ENCODE measurements at places on chromosomes 5 and 9.

- no peak for DNase-seq
Measured at GRCh38 chr5:32692036-32692746, 18.9 kb upstream of the NPR3 start.

DNA sequence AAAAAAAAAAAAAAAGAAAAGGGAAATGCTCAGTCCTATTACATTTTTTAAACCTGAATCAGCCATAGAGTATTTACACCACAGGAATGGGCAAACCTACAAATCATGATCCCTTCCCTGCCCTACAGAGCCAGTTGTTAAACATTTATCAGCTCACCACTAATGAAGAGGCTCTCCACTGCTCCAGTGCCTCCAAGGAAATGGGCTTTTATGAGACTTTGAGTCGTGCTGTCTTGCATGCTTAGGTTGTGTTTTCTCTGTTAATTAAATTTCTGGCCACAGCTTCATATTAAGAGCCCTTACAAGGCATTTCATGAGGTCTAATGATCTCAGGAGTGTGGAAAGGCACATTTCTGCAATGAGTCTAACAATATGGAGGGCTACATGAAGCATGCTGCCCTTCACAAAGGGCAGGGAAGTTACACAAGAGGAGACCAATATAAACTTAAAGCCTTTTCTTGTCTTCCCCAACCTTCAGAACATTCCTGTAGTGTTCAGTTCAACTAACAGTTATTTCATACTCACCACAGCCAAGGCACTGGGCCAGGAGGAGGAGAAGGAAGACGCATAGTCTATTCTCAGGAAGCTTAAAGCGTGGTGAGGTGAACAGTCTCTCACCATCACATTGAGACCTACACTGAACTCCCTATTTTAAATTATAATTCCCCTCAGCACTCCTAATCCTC lies 140.1 kb upstream of the ABCA1 start:
- DNase-seq: no peak

DNA sequence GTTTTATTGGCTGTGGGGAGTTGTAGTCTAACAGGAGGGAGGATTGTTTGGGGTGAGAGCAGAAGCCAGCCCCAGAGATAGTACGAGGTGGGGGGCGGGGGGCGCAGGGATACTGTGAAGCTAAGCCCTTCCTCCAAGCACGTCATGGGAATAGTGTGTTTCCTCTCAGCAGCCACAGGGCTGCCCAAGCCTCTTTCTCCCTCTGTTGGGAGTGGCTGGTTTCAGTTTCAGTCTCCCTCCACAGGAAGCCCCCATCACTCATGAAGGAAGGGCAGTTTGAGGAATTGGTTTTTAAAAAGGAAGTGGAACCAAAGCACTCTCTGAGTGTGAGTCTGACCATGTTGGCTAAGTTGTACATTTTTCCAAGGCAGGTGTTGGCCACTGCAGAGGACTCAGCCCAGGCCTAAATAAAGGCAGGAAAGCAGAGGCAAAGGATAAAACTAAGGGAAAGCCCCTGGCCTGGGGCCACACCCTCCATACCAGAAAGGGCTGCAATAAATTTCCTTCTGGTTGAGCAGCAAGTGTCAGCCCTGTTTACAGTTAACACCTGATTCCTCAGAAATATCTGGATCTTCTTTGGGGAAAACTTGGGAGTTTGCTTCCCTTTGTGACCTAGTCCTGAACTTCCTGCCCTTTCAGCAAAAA lies 3.2 kb downstream of the RAB24 start:
- peak; percentile 49 for DNase-seq

GRCh38 chr5:2755681-2756171 lies 4.2 kb upstream of the IRX2 start:
- DNase-seq: no peak

DNA sequence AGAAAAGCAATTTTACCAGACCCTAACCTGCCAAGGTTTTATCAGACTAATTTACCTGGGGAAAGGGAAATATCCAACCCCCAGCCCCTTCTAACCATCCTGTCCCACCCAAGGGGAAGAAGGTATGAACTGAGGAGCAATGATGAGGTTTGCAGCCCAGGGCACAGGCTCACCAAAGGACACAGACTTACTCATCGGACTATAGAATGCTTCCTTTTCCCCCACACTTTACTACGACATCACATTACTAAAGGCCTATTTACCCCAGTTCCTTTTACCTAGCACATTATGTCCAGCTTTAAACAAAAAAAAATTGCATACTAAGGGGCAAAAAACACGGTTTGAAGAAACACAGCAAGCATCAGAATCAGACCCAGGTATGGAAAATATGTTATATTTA lies 94.1 kb upstream of the FST start:
- no peak for DNase-seq

DNA sequence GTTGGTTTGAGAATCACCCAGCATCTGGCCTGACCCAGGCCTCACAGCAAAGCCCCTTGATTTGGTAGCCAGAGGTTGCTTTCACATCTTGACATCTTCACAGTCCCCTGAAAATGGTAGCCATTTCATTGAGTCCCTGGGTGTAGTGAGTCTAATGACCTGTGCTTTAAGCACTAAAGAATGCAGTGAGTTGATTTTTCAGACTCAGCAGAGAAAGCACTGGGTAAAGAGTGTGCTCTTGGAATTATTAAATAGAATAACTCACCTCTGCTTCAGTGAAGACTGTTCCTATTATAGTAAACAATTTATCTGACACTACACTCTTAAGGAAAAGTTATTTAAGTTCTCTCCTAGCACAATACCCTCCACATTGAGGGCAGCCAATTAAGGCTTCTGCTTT lies 56.2 kb downstream of the PTCD2 start:
- no peak for DNase-seq

DNA sequence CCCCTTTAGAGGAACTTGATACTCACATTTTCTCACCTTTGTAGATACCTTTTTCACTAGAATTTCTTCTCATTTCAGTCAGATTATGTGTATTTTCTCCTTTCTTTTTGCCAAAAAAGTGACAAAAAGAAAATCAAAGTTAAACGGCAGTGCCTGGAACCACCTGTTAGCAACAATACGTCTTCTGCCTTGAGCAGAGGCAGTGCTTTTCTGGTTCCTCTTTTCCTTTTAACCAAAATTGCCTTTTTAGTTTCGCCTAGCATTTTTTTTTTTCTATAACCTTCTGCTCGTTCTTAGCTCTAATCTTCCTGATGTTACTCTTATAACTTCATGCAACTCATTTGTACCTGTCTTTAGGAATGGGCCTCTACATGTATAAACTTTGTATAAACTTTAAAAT lies 26.1 kb downstream of the SMIM32 start:
- DNase-seq: no peak

DNA sequence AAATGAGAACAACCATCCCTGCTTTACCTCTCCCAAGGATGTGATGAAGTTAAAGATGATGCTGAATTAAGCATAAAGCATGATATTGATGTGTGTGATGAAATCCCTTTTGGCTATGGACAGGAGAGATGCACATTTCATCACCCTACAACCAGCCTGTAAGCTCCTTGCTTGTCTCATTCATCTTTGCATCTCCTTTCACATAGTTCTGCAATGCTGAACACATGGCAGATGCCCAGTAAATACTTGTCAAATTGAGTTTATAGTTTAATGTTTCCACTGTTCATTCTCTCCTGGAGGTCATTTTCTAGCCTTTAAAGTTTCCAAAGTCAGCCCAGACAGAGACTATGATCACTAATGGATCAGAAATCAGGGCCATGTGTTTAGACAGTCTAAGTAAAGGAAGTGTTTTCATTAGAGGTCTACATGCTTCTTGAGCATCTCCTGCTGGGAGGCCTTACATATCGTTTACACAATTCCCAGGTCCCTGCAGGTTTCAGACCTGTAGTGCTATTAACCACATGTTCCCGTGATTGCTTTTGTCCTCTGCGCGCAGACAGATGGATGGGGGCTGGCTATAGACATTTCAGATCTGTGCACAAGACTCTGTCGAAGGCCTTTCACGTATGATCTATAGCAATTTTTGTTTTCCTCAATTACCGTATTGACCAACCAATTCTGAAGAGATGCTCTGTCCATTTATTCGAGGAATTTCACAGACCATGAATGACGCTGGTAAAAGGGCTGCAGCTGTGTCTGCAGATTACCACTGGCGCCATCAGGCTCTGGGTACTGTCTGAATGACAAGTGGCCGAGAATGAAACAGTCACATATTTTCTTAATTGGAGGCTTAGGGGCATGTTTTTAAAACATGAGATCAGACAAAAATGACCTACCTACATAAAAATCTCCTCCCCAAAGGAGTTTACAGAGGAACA lies 49.0 kb upstream of the CKMT2 start:
- no peak for DNase-seq

GRCh38 chr9:78725503-78725902 lies 428.6 kb downstream of the PSAT1 start:
- no peak for DNase-seq

- DNase-seq: no peak
Measured at GRCh38 chr9:96486386-96487028, 36.5 kb downstream of the HABP4 start.

DNA sequence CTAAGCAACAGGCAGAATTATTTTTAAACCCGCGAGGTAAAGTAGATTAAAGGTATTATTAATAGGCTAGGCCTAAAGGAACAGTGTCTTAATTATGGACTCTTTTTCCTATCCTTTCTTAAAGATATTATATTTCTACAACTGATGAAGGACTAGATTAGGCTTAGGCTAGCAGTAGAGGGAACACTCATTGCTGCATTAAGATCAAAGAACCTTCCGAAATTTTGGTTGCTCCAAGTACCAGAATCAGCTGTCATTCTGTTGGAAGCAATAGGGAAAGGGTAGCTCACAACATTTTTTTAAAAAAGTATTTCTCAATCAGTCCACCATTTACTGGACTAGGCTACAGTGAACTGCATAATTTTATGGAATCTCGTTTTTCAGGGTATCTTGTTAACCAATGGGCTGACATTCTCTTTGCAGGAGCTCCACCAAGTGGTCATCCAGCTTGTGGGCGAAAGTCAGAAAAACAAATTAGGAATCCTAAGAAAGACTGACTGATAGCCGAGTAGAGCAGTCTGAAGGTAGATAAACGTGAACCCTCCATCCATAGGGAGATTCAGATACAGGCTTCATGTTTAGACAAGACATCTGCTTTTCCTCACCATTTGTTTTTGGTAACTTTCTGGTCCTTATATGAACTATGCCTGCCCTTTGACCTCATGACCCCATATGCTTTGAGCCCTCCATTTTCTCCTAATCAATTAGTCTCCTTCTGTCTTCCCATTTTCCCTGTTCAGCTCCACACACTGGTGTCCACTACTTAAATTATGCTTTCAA lies 103.6 kb upstream of the CHD1 start:
- DNase-seq: no peak

DNA sequence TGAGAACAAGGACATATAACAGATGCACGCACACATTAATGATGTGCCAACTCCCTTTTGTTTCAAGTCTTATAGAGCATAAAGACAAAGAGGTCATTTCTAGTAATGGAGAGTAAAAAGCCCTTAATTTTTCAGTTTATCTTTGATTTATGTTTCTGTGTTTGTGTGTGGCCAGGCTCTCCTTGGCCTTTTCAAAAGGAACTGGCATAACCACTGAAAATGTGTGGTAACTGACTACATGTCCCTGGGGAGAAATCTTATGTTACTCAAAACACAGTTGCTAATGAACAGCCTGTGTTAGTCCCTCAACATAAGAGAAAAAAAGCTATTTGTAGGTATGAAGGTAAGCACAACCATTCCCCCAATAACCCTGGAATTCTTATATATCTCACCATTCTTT lies 47.6 kb upstream of the SHOC1 start:
- no peak for DNase-seq

DNA sequence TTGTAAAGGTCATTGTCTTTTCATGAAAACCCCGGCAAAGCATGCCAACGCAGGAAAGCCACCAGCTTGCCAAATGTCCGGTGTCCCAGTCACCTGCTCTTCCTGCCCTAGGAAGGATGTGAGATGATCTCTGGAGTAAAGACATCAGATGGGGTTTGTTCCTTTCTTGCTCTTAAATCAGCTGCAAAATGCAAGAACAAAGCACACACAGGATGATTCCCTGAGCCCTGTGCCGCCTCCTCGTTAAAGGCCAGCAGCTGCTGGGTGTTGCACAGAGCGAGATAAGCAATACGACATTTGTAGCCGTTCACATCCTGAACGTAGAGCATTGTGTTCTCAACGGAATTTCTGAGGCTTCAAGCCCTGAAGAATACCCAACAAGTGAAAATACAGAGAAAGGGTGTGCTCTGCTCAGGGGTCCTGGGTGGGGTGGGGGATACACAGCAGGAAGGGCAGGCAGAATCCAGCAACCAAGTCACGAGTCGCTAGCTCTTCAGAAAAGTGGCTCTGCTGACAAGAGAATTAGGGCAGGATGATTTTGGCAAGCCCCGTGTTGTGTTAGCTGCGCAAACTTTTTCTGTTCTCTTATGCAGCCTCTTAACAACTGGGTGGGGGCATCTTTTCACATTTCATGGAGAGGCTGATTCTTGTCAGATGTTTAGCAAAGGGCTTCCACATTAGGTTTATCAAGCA lies 229.2 kb upstream of the MAP3K1 start:
- DNase-seq: no peak

- DNase-seq: peak; percentile 74
Measured at GRCh38 chr9:70563431-70564204, 149.2 kb upstream of the KLF9 start.

GRCh38 chr9:78462611-78463010 lies 165.7 kb downstream of the PSAT1 start:
- DNase-seq: no peak

DNA sequence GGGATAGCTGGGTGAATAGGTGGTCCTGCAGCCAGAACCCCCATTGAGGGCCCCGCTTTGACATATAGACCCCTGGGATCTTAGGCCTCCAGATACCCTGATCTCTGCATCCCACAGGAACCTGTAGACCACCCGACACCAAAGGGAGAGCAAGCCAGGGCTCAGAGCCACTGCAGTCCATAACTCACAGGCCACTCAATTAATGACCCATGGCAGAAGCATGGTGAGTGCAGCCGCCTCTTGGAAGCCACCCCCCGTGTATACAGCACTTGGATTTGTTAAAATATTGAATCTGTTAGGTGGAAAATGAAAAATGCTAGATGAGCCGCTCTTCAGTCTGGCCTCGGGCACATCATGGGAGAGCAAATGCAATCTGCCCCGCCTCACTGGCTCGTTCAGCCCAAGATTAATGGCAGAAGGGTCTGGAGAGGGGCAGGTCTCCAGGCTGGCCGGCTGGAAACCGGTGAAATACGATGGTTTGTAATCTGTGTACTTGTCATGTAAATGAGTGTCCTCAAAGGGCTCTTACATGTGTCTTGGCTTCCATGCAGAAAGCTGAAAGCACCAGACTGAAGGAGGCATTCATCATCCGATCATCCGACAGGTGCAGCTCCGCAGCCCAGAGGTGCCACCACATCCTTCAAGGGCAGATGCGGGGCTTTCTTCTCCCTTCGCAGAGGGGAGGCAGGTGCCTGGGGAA lies 111.3 kb downstream of the OLFM1 start:
- DNase-seq: no peak

- no peak for DNase-seq
Measured at GRCh38 chr5:81265101-81265500, 32.0 kb downstream of the CKMT2 start.

GRCh38 chr5:115718927-115719326 lies 93.1 kb upstream of the TMED7 start:
- no peak for DNase-seq

Data from T-helper 2 cell treated with Interferon-gamma antibody and Interleukin-4, amounts not matched to agents 5 μg/mL and 100 μg/mL, for 36 hours (primary cell).